ENCODE measurements at places on chromosomes 1 and 21.

DNA sequence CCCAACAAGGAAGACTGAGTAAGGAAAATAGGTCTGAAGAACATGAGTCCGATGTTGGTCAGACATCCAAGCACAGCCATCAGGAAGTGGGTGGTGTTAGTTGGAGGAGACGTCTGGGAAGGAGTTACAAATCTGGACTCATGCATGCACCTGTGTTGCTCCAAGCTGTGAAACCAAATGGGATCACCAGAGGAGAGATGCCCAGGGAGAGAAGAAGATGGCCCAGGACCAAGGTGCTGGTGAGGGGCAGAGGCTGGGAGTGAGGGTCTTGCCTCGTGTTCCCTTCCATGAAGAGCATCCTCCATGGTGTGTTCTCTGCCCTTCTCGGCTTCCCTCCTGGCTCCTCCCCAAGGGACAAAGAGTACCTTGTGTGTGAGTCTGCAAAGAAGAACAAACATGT, 405.6 kb downstream of the NPHP4 start:
- no peak for DNase-seq

- peak; percentile 18 for DNase-seq
Observed at GRCh38 chr1:110481968-110482623, 31.1 kb downstream of the PROK1 start.

DNA sequence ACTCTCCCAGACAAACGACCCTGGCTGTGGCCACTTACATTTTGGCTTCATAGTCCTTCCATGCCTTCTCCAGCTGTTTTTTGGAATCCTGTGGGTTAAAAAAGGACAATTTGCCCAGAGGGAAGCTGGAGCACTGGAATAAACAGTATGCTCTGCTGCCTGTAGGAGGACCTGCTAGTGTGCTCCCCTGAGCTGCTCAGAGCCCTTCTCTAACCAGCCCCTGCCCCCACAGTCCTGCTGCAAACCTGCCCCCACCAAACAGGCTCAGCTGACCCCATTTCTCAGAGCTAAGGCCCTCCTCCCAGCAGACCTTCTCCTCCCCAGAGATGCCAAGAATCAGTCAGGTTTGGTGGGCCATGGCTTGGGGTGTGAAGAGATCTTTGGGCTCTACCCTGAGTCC, 26.9 kb upstream of the TCEA3 start:
- DNase-seq = no peak

- DNase-seq = peak; percentile 19
Observed at GRCh38 chr1:41038110-41038509, 16.6 kb upstream of the SLFNL1 start.

- peak; percentile 21 for DNase-seq
Observed at GRCh38 chr1:59290193-59290949, 6.5 kb upstream of the FGGY start.

GRCh38 chr1:40451238-40451585, 936 bp downstream of the ZFP69B start:
- no peak for DNase-seq

DNA sequence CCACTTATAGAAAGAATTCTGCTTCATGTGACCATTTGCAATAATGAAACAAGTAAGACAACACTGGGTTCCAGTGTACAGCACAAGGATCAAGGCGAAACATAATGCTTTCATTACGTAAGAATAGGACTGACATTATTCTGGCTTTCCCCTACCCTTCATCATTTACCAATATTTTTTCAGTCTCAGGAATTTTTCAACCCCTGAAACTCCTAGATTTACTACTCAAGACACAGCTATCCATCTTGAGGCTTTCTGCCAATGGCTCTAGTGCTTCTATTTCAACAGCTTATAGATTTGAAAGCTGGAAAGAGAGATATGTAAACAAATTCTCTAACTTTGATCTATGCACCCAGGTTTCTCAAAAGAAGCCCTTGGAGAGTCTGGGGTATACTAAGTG, 48.4 kb downstream of the WLS start:
- DNase-seq = peak; percentile 43

- DNase-seq = no peak
Observed at GRCh38 chr1:24779689-24780464, 34.6 kb downstream of the CLIC4 start.

GRCh38 chr1:163395790-163396189, 74.0 kb downstream of the NUF2 start:
- DNase-seq = no peak

GRCh38 chr1:193730017-193730416, 543.6 kb upstream of the B3GALT2 start:
- DNase-seq = no peak

DNA sequence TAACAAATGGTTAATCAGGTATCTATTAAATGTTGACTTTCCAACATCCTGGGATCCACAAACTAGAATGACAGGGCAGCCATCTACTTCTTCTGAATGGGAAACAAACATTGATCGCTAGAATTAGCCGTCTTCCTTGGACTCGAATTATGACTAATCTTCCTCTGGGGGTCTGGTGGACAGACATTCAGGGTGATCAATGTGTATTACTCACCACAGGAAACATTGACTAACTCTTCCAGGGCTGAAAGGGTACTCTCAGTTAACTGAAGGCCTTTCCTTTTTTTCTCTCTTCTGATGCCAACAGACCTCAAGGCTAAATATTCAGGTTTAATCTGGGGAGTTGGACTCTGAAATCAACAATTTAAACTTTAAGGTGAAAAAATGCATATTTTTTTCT, 9.5 kb downstream of the NOL9 start:
- DNase-seq = no peak

- DNase-seq = no peak
Observed at GRCh38 chr1:197787623-197788536, 12.6 kb upstream of the DENND1B start.

DNA sequence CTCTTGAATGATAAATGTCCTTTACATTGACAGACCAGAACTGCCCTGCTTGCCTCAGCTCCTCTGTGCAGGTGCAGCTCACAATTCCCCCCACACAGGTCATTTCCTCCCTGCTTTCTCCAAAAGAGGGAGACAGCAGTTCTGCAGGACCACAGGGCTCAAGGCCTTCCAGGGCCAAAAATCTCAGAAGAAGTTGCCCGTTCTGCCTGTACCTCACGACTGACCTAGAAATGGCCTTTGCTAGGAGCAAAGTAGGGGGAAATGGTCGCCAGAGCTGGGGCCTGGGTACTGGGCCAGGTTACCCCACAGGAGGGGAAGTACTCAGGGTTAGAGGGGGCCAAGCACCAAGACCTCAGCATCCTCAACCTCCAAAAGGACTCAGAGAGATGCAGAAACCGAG, 11.1 kb downstream of the RNU1-2 start:
- DNase-seq = no peak

GRCh38 chr1:211468595-211468994, 23.4 kb downstream of the RD3 start:
- DNase-seq = no peak

- no peak for DNase-seq
Observed at GRCh38 chr1:40243351-40243750, 4.4 kb upstream of the TMCO2 start.

DNA sequence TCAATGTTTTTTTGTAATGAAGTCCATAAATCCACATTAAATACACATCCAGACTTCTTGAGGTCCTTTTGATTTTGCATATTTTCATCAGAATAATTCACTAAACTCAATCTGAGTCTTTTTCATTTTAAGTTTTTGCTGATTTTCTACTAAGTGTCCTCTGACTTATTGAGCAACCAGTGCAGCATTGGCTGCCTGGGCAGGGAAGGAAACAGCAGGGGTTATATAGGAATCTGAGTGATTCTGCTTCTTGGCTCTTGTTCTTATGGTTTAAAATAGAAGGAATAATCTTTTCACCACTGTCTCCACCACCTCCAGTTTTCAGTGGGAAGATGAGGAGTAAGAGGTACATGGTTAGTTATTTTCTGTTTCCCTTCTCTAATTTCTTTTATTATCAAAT, 88.4 kb downstream of the ST6GALNAC5 start:
- peak; percentile 69 for DNase-seq

- DNase-seq = no peak
Observed at GRCh38 chr1:236509647-236510401, 14.0 kb upstream of the LGALS8 start.

DNA sequence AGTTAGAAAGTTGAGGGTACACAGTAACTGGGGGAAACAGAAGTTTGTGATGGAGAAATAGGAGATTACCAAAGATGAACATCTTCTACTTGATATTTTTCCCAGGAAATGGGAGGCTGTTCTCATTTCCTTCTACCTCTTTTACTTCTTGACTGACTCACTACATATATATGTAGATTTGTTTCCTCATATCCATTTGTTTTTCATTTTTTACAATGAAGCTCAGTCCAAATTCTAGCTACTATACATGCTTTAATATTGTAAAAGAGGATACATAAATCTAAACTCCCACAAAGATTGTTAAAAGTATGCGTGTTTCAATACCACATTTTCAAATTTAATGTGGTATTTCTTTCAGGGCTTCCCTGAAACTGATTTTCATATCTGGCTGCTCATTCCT, 366.6 kb upstream of the NCAM2 start:
- no peak for DNase-seq

- no peak for DNase-seq
Observed at GRCh38 chr1:8426996-8427395, 109.1 kb downstream of the SLC45A1 start.

- no peak for DNase-seq
Observed at GRCh38 chr1:61956784-61957183, 214.5 kb downstream of the PATJ start.

GRCh38 chr1:63602629-63603028, 9.4 kb downstream of the PGM1 start:
- no peak for DNase-seq

- DNase-seq = no peak
Observed at GRCh38 chr21:44390886-44391285, 37.5 kb downstream of the TRPM2 start.

- DNase-seq = no peak
Observed at GRCh38 chr1:185058876-185059275, 13.5 kb downstream of the RNF2 start.

GRCh38 chr1:89949991-89950624, 44.8 kb upstream of the ZNF326 start:
- DNase-seq = no peak

DNA sequence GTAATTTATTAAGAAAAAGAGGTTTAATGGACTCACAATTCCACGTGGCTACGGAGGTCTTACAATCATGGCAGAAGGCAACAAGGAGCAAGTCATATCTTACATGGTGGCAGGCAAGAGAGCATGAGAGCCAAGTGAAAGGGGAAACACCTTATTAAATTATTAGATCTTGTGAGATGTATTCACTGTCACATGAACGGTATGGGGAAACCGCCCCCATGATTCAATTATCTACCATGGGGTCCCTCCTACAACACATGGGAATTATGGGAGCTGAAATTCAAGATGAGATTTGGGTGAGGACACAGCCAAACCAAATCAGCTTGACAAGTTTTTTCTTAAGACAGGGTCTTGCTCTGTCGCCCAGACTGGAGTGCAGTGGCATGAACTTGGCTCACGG, 14.3 kb downstream of the DAP3 start:
- DNase-seq = no peak

DNA sequence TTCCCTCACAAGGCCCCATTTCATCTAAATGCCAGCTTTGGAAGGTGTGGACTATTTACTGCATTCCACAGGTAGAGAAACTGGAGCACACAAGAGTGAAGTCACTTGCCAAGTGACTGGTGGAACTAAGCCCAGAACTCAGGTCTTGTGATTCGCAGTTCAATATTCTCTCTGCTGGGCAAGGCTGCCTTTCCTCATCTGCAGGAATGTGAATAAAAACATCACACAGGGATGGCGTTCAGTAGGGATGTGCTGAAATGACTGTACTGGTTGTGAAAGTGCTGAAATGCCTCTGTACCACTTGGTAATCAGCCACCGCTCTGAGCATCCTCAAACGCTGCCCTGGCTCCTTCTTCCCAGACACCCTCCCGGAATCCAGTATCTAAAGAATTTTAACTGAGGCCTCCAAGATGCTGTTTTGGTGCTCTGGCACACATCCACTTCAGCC, 145.6 kb downstream of the HIVEP3 start:
- DNase-seq = peak; percentile 85

DNA sequence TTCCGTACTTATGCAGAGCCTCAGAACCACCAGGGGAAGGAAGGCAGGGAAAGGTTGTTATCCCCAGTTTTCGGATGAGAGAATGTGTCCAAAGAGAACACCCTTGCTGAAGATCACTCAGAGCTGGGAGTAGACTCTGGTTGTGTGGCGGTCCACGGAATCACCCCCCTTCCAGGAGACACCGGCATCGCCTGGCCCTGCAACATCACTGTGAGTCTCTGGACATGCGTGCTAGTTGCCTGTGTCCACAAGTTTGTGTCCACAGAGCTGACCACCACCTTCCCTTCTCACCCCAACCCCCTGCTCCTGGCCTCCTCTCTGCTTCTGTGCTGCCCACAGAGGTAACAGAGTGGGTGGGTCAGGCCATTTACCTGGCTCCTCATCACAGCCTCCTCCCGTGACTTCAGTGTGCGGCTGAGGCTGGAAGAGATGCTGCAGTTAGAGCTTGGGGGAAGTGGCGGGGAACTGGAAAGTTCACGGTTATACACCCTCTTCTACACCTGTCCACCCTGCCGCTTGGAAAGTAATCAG, 7.3 kb downstream of the MYBPH start:
- DNase-seq = no peak

GRCh38 chr1:222974496-222974895, 159.7 kb downstream of the DISP1 start:
- DNase-seq = peak; percentile 76

GRCh38 chr1:195236991-195237889, 1371.0 kb downstream of the KCNT2 start:
- peak; percentile 6 for DNase-seq

DNA sequence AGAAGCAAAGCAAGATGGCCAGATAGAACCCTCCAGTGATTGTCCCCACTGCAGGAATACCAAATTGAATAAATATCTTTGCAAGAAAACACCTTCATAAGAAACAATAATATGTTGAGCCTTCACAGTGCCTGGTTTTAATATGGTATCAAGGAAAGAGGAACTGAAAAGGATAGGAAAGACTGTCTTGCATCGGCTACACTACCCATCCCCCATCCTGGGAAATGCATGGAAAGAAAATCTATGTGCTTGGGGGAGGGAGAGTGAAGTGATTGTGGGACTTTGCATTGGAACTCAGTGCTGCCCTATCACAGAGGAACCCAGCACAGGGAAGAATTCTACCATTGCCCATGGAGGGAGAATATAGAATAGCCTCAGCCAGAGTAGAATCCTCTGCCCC, 28.6 kb upstream of the AK5 start:
- no peak for DNase-seq

- no peak for DNase-seq
Observed at GRCh38 chr1:203124011-203124410, 3.5 kb upstream of the ADORA1 start.

DNA sequence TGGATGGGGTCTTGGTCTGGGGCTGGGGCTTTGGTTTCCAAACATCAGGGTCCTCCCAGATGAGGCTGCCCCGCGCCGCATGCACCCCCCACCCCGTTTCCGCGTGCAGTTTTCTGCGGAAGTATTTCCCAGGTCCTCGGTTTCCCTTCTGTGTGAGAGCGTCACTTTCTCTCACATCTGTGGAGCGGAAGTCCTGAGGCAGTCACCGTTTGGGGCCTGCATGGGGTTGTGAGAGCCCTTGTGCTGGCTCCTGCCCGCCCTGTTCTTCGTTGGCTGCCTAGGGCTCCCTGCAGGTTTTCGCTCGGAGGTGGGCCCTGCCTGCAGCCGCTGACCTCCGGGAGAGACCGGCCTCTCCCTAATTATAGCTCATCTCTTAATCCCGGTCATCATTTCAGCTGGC, 88.0 kb downstream of the GALNT2 start:
- DNase-seq = no peak

- DNase-seq = peak; percentile 3
Observed at GRCh38 chr1:209761011-209761635, 5.3 kb downstream of the TRAF3IP3 start.

GRCh38 chr1:26044971-26045721, 772 bp downstream of the SLC30A2 start:
- no peak for DNase-seq
